ENCODE measurements at places on chromosomes 12 and 14. TPM values are rescaled to one million over a fixed set of nuclear protein-coding genes. Genes with fewer than 3 reads are reported as not detected.

- DNase-seq: no peak
Measured at GRCh38 chr12:107847830-107848229, 73.3 kb downstream of the ASCL4 start.

DNA sequence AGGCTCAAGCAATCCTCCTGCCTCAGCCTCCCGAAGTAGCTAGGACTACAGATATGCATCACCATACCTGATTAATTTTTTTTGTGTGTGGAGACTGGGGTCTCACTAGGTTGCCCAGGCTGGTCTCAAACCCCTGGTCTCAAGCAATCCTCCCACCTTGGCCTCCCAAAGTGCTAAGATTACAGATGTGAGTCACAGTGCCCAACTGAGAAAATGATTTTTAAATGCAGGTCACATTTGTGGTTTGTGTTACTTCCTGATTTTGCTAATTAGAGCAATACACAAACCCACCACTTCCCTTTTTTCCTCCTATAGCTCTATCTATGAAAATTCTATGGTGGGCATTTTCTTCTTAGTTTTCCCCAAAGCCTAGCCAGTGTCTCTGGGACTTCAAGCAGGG, 45.5 kb upstream of the TMEM263 start:
- no peak for DNase-seq

Gene CMA1
- 1.3 TPM for total RNA-seq

Gene KRT3
- total RNA-seq: not detected

DNA sequence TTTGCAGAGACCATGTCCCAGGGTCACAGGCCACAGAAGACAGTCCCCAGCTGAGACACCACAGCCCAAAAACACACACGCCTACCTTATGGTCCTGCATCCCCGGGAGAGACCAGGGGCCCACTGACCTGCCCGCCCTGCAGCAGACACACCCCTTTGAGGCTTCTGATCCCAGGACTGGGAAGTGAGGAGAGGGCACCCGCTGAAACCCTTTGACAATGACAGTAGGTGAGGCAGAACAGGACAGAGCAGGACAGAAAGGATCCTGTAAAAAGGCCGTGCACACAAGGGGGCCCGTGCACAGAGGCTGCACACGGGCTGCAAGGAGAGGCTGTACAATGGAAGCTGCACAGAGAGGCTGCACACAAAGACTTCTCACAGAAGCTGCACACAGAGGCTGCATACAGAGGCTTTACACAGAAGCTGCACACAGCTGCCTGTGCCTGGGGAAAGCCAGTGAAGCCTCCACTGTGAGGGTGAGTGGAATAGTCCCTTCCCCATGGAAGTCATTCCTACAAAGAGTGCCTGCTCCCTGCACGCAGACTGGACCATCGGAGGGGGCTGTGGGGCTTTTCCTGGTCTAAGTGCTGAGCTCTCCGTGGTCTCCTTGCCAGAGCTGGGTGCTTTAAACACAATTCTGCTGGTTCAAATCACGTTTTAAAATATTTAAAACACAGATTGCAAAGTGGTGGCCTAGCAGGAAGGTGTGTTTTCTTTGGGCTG, 16.6 kb upstream of the SFSWAP start:
- DNase-seq: no peak

GRCh38 chr12:28936221-28936620, 212.9 kb upstream of the FAR2 start:
- no peak for DNase-seq

Gene SLC41A2
- total RNA-seq: 3.9 TPM

DNA sequence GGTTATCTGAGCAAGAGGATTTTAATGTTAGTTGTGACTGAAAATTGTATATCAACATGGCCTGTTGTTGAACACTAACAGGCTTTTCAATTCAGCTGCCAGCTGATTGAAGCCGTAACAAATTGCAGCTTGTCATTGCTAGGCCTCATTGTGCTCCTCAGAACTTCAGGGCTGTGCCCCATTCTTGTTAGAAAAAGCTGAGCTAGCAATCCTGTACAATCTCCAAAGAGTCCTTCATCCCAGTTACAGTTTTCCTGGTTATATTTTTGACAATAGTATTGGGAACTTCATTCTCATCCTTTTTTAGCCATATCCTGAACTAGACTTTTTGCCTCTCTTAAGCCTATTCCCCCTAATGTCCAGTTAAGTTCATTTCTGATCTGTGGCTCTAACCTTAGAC, 564.1 kb upstream of the ATXN7L3B start:
- no peak for DNase-seq

Gene LRRC23
- 9.4 TPM for total RNA-seq

DNA sequence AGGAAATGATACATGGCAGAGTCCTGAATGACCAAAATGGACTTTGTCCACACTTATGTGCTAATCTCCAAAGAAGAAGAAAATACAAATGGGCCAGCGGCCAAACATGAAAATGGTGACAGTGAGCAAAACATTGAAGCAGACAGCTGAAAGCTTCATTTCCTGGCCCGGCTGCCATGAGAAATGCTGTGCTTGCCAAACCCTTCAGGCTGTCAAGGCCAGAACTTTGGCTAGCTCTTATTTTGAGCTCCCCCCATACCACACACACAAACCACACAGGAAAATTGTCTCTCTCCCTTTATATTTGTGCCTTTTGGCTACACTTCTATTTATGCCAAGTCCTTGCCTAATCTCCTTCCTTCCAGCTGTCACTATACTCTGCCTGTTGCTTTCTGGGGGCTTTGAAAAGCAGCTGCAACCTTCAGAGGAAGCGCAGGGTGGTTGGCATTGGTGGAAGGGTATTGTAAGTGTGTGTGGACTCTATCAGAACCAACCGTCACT, 323.8 kb downstream of the RAD51B start:
- peak; percentile 84 for DNase-seq

GRCh38 chr12:76375470-76375869, 27.3 kb upstream of the BBS10 start:
- no peak for DNase-seq

- DNase-seq: no peak
Measured at GRCh38 chr14:84671776-84672175, 858.2 kb upstream of the FLRT2 start.

GRCh38 chr14:95703805-95704204, 10.1 kb downstream of the TCL1A start:
- no peak for DNase-seq

DNA sequence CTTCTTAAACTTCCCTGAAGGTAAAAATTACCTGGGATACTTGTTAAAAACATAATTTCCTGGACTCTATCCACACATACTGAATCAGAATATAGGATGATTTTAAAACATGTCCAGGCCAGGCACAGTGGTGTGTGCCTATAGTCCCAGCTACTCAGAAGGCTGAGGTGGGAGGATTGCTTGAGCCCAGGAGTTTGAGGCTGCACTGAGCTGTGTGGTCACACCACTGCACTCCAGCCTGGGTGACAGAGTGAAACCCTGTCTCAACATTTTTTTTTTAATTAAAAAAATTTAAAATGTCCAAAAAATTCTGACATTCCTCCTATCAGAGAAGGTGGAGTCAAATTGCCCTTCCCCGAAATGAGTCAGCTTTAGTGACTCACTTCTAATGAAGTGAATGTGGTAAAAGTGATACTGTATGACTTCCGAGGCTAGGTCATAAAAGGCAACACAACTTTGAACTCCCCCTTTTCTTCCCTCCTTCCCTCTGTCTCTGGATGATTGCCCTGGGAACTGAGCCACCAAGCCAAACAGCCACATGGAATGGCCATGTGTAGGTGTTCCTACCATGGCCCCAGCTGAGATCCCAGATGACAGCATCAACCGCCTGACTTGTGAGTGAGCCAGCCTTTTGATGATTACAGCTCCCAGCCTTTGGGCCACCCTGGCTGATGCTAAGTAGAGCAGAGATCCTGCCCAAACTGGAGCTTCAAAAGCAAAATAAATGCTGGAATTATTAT, 36.3 kb downstream of the LIMA1 start:
- no peak for DNase-seq

- DNase-seq: no peak
Measured at GRCh38 chr12:19852100-19852855, 413.0 kb downstream of the AEBP2 start.

Gene SERPINA10
- total RNA-seq: not detected

DNA sequence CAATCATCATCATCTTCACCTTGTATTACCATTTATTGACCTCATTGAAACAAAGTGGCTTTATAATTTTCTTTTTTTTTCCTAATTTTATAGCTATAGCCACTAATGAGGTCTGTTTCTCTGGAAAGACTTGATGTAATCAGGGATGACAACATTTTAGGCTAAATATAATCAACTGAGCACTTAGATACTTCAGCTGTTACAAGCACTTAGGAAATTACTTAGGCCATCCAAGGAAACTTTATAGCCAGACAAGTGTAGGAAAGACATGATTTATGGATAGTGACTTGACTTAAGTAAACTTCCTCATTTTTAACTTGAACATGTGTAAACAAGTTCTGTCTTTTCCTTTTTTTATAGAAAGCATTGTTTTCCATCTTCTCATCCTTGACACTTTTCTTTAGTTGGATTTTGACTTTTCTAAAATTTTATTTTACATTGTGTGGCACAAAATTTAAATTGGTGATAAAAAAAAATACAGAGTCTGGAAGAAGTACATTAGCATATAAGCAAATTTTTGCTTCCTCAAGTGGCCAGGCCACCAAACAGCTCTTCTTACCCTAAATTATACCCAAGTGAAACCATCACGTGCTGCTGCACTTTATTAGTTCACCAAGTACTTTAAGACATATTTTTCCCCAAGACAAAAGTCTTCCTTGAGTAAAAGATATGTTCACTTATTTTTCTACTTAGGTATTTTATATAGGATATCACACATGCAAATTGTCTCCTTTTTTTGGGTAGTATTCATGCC, 15.1 kb downstream of the CPNE8 start:
- DNase-seq: no peak

GRCh38 chr12:126761420-126761819, 1505.5 kb upstream of the TMEM132C start:
- DNase-seq: no peak

DNA sequence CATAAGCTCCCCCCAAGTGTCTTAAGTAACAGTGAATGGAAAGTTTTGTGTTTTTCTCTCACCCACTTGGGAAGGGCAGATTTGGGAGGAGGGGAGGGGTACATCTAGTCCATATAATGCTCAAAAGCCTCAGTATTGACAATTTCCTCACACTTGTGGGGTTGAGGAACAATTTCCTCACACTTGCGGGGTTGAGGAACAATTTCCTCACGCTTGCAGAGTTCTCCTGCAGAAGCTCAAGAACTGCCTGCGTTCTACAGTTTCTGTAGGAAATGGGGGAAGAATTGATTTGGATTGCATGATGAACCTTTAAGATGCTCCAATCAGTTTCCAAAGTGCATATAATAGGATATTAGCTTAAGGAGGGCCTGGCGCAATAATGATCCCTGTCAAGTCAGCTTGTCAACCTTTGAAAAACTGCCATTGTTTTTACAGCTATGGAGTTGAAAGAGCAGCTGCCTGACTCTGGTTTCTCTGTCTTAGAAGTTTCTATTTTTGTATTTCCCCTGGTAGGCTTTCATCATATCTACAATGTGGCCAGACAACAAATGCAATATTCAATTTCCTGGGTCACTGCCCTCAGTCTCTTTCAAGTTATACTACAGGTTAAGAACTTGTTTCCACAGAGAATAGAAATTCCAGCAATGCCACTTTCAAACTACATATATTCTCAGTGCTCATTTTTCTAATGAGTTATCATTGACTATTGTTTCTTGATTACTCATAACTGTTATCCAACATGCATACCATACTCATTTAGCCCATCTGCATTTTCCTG, 66.5 kb downstream of the PLEKHG7 start:
- DNase-seq: no peak

Gene ZFHX2
- 0.60 TPM for total RNA-seq

DNA sequence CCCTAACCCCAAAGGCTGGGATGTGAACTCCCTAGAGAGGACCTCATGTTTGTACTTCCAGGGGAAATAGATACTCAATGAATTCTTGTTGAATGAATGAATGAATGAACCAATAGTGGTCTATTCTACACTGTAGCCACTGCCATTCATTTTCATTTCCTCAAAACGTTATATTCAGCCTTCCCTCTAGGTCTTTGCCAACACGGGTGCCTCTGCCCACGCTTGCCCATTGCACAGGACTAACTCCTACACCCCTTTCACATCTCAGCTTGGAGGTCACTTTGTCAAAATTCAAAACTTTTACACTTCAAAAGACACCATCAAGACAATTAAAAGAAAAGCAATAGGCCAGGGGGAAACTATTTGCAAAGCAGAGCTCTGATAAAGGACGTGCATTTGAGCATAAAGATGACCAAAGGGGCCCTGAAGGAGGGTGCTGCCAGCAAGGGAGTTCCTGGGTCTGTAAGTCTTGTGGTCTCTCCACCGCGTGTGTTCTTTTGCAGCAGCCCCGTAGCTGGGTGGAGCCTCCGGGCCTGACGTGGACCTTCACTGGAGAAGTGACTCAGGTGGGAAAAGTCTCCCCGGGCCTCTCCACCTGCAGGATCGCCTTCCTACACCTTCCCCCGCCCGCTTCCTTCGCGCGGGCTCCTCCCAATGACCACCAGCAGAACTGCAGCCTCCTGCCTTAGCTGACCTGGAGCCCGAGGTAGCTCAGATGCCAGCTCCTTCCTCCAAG, 31.5 kb downstream of the TMEM63C start:
- DNase-seq: no peak

GRCh38 chr12:75917083-75917482, 114.5 kb downstream of the PHLDA1 start:
- no peak for DNase-seq

DNA sequence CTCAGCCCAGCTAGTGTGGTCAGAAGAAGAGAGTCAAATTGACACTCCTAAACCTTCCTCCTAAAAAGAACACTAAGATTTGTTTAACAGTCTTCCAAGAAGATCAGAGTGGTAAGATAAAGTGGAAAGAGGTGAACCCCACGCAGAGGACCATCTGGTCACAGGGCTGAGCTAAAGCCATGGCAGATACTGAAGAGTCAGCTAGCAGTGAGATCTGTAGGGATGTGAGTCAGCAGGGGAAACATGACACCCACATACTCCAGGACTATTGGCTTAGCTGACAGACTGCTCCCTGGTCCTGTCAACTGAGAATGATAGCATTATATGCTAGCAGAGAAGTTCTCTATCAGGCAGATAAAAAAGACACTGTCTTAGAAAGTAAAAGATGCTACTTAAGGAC, 269.4 kb upstream of the ALG10 start:
- DNase-seq: no peak

- no peak for DNase-seq
Measured at GRCh38 chr12:51867371-51867770, 18.9 kb upstream of the FIGNL2 start.

DNA sequence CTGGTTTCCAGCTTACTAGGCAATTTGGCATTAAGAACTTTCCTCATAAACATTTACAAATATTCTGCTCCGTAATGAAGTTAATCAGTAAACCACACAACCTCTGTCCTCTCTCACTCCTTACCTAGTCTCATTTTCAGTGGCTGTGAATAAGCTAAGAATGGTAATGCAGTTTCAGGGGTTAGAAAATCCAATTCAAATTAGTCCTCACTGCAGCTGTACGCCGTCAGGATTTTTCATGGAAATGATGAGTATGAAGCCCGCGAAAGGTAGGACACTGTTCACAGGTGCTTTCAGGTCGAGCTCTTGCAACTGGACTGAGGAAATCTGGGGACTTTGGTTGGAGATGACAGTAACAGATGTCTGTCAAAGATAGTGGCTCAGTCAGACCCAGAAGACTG, 29.6 kb downstream of the NR1H4 start:
- no peak for DNase-seq

- peak; percentile 78 for DNase-seq
Measured at GRCh38 chr12:108312693-108313189, 26.4 kb downstream of the CMKLR1 start.

Gene ABCC9
- 78.1 TPM for total RNA-seq

Gene VWF
- 244 TPM for total RNA-seq

Gene CCDC38
- total RNA-seq: not detected
